ENCODE measurements at places on chromosomes 1 and 21.
A peak's percentile ranks its signal among the peaks of the same experiment; 100 is the strongest.

DNA sequence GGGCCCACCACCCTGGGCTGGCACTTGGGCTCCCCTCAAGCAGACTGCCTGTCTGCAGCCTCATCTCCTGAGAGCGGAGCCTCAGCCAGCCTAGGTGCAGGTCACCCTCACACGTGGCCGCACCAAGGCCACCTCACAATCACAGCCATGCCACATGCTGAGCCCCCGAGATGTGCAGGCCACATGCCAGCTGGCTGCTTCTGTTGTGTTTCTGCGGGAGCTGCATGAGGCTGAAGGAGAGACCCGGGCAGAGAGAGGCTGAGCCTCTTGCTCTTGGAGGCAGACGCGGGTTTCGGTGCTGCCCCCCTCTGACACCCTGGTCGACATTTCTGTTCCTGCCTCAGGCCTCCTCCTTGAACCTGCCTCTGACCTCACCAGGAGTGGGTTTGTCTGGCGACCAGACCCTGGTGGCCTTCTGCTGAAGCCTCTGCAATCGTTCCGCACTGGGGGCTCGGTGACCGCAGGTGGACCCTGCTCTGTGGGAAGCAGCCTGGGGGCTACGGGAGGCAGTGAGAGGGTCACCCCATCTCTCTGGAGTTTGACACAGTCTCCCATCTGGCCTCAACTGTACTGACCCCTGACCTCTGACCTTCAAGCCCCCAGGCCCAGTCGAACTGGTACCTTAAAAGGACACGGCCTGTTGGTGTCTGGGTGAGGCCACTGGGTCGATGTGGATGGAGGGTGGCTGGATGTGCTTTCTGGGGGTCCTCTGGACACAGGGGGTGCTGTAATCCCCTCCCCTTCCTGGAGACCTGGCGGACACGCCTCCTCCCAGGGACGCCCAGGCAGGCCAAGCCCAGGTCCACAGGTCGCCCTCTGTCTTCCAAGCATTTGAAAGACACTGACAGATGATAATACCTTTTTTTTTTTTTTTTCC is 13.0 kb upstream of the C1orf174 start:
- DNase-seq: no peak

- DNase-seq: no peak
These were observed 118.1 kb downstream of the SPSB1 start for GRCh38 chr1:9410737-9411297.

DNA sequence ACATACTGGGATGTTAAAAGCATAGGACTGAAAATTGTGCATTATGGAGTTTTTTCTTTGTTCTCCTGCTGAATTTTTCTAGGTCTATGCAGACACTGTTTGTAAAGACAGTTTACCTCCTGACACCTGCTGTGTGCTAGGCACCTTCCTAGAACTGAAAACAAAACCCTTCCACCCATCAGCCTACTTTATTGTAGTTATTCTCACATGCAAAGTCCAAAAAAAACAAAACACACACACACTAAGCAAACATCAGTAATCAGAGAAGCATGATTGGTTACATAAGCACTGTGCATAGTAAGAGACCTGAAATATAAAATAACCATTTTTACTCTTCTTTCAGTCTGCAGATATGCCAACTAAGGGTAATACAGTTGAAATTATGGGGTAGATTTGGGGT is 195.1 kb downstream of the CRB1 start:
- DNase-seq: no peak

GRCh38 chr1:204528241-204528640 is 12.0 kb downstream of the MDM4 start:
- no peak for DNase-seq

GRCh38 chr1:110615548-110616130 is 9.5 kb upstream of the KCNA2 start:
- peak; percentile 66 for DNase-seq

GRCh38 chr1:185500001-185500626 is 183.1 kb upstream of the IVNS1ABP start:
- no peak for DNase-seq

DNA sequence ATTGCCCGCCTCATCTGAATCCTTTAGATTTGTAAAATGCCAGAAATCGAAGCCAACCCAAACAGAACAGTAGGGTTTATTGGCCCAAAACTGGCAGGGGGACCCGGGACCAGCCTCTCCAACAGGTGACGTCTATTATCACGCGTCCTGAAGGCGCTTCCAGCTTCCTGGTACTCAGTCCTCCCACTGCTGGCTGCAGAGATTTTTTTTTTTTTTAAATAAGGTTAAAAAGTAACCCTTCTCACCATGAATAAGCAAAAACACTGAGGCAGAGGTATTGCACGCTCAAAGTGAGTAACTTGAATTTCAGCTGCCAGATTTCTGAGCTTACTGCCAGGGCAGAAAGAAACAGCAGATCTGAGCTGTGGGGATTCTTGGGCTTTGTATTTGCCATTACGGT is 54.4 kb upstream of the GCLM start:
- no peak for DNase-seq

GRCh38 chr1:74468982-74469603 is 43.3 kb downstream of the LRRC53 start:
- DNase-seq: peak; percentile 47

- no peak for DNase-seq
These were observed 74.2 kb downstream of the UBE4B start for GRCh38 chr1:10106756-10107475.
